ENCODE measurements at places on chromosomes 7 and 10. TPM values are rescaled to one million over a fixed set of nuclear protein-coding genes. Genes with fewer than 3 reads are reported as not detected.

C10orf88 gene
- 16.1 TPM for polyA plus RNA-seq

STRIP2 gene
- 5.2 TPM for polyA plus RNA-seq

NEURL1 gene
- 1.9 TPM for polyA plus RNA-seq

NUDCD3 gene
- polyA plus RNA-seq, result 97.2 TPM

RASA4 gene
- polyA plus RNA-seq, result 62.3 TPM

All from renal pelvis (tissue), 12 donors.